Type B pancreatic cell (in vitro differentiated cells): ENCODE measurements at places on chromosomes 1 and 21. TPM values are rescaled to one million over a fixed set of nuclear protein-coding genes. Genes with fewer than 3 reads are reported as not detected.

DIPK1A gene
- total RNA-seq = 4.6 and 9.8 TPM in 2 replicates

CLCNKA gene
- total RNA-seq = 0.38 and 1.6 TPM in 2 replicates

UQCRH gene
- 335 and 403 TPM in 2 replicates for total RNA-seq

THEMIS2 gene
- total RNA-seq = 0.98 and 3.1 TPM in 2 replicates

VPS72 gene
- 95.8 and 97.4 TPM in 2 replicates for total RNA-seq

NENF gene
- total RNA-seq = 48.9 and 53.7 TPM in 2 replicates

ARTN gene
- total RNA-seq = 6.4 and 7.2 TPM in 2 replicates

PLPPR4 gene
- total RNA-seq = 2.0 and 2.6 TPM in 2 replicates

NBPF4 gene
- total RNA-seq = 0.10 TPM in 1 of 2 replicates, not detected in the other

DAB1 gene
- total RNA-seq = 7.2 and 7.3 TPM in 2 replicates

XPR1 gene
- 37.1 and 48.5 TPM in 2 replicates for total RNA-seq

CHIA gene
- total RNA-seq = 1.3 and 1.9 TPM in 2 replicates

ACP6 gene
- 24.4 and 28.8 TPM in 2 replicates for total RNA-seq

MROH9 gene
- total RNA-seq = not detected in 2 replicates

ADAMTSL4 gene
- total RNA-seq = 12.5 and 24.6 TPM in 2 replicates

KLF17 gene
- not detected in 2 replicates for total RNA-seq

OLFML2B gene
- total RNA-seq = 11.9 and 35.0 TPM in 2 replicates

MCOLN2 gene
- 0.19 and 0.31 TPM in 2 replicates for total RNA-seq

NPPB gene
- total RNA-seq = 0.71 and 1.7 TPM in 2 replicates

TTC39A gene
- total RNA-seq = 16.3 and 21.1 TPM in 2 replicates

IGSF9 gene
- total RNA-seq = 36.4 and 44.3 TPM in 2 replicates

KRTAP12-2 gene
- not detected in 2 replicates for total RNA-seq

RABIF gene
- 7.0 and 10.0 TPM in 2 replicates for total RNA-seq

HSPA6 gene
- 0.77 and 1.0 TPM in 2 replicates for total RNA-seq

KCNE1 gene
- 0.14 and 0.51 TPM in 2 replicates for total RNA-seq

PIK3CD gene
- total RNA-seq = 1.7 and 1.8 TPM in 2 replicates

RASSF5 gene
- total RNA-seq = 3.8 and 5.9 TPM in 2 replicates
